ENCODE measurements at places on chromosomes 7 and 10.

DNA sequence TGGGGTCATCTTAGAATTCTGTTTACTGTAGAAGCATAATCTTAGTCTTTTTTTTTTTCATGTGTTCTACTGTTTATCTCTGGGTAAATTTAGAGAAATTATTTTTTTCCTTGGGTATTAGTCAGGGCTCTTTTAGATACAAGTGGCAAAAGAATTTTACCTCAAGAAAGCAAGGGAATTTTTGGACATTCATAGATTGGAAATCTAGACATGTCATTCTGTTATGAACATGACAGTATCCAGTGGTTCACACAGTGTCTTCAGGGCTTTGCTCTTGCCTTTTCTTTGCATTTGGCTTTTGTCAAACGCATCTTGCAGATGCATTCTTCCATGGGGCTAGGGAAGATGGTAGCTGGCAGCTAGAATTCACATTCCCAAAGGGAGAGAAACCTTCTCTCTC, 13.7 kb upstream of the TAS2R41 start:
- DNase-seq, result no peak

DNA sequence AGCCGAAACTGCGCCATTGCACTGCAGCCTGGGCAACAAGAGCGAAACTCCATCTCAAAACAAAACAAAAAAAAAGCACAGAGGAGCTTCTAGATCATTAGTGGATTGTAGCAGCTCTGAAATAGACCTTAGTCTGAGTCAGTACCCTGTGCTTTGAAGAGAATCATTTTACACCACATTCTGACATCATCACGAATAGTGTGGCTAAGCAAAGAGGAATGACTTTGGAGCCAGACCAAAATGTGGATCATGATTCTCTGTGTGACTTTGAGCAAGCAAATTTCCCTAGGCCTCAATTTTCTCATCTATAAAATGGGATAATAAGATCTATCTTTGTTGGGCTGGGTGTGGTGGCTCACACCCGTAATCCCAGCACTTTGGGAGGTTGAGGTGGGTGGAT, 618.9 kb downstream of the CALN1 start:
- no peak for DNase-seq

DNA sequence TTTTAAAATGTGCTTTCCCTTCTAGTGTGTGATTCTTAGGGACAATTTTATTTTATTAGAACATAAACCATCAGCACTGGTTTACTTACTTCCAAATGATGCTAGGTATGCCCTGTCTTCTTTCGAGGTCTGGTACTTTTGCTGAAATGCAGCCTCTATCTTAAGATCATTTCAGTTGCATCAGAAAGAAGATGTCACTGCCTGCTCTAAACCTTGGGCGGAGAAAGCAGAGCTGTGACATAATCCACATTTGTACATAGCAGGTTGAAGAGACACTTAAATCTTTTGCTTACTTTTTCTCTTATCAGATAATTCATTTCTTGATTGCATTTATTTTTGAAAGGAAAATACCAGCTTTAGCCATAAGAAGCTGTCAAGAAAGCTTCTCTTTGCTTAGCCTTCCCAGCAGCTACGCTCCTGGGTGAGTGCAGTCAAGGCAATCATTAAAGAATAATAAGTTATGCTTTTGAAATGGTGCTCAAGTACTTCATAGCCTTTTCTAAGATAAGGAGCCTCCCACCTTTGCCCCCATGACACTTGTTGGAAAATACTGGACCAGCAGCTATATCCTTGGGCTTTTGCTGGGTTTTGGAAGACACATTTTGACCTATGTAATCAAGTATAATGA, 108.4 kb upstream of the SAMD8 start:
- DNase-seq, result no peak

GRCh38 chr10:22534849-22535604, 179.4 kb downstream of the PIP4K2A start:
- no peak for DNase-seq

- DNase-seq, result no peak
Observed at GRCh38 chr7:94042381-94042780, 38.2 kb upstream of the BET1 start.

DNA sequence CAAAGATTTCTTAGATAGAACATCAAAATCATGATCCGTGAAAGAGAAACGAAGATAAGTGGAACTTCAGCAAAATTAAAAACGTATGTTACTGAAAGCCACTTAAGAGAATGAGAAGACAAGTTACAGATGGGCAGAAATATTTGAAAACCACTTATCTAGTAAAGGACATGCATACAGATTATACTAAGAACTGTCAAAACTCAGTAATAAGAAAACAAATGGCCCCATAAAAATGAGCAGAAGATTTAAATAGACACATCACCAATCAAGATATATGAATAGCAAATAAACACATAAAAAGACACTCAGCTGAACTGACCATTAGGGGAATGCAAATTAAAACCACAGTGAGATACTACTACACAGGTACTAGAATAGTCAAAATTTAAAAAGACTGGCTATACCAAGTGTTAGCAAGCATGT, 343.7 kb downstream of the PTEN start:
- DNase-seq, result no peak

DNA sequence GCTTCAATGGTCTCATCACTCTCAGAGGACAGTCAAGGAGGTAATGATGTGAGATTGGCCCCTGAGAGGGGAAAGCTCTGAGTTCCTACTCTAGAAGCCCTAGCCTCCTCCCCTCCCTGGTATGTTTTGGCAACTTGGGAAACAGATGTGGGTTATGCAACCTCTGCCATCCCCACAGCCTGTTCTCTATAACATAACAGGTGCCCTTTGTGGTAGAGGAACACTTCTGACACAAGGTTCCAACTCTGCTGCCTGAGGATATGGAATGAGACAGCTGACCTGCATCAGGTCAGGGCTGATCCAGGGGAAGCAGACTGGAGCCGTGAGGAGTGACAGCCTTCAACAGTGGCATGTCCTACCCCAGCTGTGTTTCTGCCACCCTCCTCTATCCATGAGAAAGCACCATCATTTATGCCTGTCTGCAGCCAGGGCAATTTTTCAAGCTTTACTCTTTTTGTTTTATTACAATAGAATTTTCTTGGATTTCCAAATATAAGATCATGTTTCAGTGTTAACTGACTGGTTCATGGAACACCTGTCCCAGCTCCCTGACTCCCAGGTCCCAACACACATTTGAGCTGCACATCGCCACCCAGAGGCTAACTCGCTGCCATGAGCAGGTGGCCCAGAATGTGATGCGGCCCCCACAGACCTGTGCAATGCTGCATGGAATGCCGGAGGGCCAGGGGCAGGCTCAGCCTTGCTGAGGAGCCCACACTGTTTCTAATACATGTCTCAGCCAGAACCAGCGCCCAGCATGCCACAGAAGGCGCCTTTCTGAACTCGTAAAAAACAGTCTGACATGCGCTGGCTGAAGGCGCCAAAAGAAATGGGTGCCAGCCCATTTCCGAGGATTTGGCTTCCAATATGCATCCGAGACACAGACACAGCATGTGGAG, 124.8 kb upstream of the CHST15 start:
- no peak for DNase-seq

GRCh38 chr7:14289957-14290356, 300.5 kb upstream of the ETV1 start:
- DNase-seq, result no peak

- DNase-seq, result no peak
Observed at GRCh38 chr10:26269754-26270153, 53.2 kb downstream of the GAD2 start.

GRCh38 chr7:44132039-44132438, 8.7 kb upstream of the POLD2 start:
- no peak for DNase-seq

- no peak for DNase-seq
Observed at GRCh38 chr7:21828841-21829240, 116.9 kb downstream of the CDCA7L start.

GRCh38 chr7:51785876-51786275, 469.3 kb upstream of the COBL start:
- DNase-seq, result no peak

DNA sequence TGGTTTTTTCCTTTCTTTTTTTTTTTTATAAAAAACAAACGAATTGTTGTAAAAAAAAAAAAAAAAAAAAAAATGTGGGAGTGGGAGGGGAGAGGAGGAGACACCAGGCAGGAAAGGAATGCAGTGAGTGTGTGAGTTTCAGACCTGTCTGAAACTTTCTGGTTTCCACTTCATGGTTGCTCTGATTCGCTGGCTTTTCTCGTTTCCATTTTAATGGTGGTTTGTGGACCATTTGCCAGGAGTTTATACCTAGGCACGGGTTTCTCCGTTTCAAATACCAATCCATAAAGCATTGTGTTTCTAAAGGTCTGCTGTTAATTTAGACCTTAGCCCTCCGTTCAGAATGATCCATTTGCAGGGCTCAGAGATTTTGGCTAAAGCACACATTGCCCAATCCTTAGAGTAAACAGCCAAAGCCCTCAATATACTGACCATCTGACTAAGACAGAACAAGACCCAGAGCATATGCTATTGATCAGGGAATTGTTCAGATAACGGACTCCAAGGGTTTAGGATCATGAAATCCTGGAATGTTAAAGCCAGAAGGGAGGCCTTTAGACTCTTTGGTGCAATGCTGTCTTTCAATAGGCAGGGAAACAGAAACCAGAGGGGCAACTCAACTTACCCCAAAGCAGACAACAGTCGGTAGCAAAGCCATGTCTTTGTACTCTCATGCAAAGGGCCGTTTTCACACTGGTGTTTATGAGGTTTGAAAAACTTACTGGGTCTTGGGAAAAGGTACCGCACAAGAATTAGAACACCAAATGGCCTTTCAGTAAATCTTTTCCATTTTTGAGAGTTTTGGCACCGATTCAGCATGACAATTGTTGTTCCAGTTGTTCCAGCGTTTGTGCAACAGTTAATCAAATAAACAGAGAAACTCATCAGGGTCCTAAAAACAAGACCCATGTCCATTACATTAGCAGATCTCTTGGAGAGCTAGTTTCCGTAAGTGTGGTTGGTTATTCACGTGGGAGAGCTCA, 94.3 kb upstream of the AGBL3 start:
- no peak for DNase-seq

DNA sequence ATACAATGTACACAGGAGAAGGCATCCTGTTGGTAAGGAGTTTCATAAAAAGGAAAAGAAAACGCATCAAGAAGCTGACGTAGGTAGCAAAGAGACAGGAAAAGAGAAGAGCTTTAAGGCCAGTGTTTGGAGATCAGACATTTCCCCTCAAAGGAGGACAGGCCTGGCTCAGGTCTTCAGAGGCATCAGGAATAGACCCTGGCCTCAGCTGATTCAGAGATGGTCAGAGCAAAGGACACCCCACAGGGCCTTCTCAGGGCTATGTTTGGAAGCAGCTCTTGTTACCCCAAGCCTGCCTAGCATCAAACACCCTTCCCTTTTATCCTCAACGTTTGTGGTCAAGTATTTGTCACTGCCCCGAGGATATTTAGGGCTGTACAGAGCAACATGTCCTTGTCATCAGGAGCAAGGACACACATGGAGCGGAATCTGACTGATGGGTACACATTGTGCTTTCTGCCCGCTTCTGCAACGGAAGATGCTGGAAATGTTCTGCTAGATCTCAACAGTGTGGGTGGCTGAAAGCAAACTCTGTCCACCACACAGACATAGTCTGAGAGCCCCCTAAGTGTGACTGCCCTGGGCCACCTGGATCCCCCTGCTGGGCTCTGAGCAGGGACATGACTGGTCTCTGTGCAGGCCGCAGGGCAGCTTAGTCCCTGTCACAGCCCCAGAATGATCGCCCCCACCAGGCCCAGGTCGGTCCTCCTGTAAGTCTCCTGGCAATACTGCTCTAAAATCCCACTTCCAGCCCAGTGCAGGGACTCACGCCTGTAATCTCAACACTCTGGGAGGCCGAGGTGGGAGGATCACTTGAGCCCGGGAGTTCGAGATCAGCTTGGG, 1.0 kb upstream of the ZDHHC4 start:
- no peak for DNase-seq

DNA sequence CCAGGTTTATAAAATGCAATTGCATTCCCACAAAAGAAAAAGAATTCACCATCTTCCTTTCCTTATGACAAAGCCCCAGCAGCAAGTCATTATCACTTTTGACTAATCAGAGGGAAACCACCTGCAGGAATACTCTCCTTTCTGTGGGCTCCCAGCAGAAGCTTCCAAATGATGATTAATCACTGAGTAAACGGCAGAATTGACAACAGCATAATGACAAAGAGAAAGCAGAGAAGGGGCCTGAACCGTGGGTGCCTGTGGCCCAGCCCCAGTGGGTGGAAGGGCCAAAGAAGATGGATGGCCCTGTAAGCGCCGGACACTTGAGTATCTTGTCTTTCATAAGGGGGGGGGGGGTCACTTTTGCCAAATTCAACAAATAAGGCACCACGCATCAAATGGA, 152.4 kb upstream of the NRBF2 start:
- no peak for DNase-seq
